Activated T-cell treated with anti-CD3 and anti-CD28 coated beads for 4 hours (primary cell): ENCODE measurements at places on chromosomes 16 and 17.

DNA sequence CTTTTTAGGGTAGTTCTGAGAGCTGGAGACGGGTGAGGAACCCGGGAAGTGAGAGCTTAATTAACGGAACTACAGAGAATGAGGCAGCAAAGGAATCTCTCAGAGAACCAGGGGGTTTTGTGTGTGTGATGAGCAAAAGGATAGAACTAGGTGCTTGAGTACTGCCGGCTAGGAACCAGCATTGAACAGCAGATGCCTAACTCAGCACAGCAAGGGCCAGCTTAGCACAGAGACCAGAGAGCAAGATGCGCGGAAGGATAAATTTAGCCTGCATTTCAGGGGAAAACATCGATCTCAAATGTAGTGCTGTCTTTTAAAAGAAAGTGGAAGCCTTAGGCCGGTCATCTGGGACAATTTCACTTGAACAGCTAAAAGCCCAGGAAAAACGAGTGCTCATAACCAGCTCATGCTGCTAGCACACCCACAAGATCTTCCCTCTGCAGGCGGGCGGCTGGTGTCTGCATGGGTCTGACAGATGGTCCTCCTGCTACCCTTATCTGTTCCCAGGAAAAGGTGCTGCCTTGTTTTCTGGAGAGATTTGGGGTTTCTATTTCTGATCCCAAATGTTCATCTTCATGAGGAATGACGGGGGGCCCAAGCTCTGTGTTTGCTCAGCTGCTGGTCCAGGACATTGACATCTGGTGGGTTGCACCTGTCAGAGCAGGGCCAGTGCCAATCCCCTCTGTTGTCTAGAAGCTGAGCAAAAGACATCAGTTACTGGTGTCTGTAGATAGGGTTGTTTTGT, 103.9 kb downstream of the SOCS1 start:
- DNase-seq: no peak

DNA sequence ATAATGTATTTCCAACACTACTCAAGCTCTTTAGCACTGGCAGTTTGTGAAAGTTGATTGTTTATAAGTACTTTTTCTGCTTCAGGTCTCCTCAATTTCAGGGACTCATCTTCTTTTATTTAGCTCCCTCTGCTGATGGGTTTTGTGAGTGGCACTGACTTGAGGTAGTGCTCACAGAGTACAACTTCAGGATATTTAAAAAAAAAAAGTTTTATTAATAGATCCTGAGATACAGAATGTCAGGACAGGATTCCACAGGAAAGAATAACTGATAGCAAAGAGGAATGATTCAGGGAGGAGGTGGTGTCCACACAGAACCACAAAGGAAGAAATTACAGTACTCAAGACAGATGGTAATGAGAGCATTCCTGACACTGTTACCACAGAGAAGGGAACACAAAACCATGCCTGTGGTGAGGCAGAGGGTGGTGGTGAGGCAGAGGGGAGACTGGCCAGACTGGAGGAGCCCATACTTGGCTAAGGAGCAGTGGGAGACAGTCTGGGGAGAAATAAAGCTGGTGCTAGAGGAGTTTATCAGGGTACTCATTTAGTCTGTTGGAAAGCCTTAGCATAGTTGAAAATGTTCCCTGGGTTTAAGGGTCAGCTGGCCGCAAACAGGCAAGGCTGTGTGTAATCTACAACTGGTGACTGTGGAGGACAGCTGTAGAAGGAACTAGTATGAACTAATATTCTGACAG, 63.7 kb downstream of the SPAG9 start:
- DNase-seq: no peak

DNA sequence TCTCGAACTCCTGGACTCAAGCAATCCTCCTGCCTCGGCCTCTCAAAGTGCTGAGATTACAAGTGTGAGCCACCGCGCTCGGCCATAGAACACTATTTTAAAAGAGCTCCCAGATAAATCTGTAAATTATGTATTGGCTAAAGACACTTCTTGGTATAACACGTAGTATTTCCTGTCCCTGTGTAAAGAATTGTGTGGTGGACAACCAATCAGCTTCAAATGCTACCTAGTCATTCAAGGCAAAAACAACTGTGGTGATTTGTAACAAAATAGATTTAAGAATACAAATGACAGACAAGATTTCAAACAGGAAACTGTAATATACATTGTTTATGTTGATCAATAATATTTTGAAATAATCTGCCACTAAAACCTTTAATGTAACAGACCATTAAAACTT, 14.6 kb downstream of the CRLF3 start:
- DNase-seq: no peak

DNA sequence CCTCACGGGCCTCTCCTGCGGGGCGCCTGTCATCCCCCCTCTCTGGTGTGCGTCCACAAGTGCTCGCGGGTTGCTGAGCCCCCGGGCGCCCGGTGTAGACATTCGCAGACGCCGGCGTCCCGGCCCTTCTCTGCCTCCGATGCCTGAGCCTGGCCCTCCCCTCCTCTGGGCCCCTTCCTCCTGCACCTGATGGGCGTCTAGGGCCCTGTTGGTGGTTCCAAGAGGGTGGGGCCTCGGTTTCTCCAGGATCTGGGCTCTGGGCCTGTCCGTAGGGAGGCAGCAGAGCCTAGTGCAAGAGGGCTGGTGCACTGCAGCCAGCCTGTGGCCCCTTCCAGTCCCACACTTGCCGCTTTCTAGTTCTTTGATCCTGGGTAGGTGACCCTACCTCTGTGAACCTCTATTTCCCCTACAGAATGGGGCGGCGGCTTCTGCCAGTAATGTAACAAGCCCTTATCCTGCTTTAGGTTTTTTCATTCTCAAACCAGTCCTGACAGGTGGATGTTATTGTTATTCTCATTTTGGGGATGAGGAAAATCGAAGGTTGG, 623 bp downstream of the E4F1 start:
- DNase-seq: peak; percentile 12

DNA sequence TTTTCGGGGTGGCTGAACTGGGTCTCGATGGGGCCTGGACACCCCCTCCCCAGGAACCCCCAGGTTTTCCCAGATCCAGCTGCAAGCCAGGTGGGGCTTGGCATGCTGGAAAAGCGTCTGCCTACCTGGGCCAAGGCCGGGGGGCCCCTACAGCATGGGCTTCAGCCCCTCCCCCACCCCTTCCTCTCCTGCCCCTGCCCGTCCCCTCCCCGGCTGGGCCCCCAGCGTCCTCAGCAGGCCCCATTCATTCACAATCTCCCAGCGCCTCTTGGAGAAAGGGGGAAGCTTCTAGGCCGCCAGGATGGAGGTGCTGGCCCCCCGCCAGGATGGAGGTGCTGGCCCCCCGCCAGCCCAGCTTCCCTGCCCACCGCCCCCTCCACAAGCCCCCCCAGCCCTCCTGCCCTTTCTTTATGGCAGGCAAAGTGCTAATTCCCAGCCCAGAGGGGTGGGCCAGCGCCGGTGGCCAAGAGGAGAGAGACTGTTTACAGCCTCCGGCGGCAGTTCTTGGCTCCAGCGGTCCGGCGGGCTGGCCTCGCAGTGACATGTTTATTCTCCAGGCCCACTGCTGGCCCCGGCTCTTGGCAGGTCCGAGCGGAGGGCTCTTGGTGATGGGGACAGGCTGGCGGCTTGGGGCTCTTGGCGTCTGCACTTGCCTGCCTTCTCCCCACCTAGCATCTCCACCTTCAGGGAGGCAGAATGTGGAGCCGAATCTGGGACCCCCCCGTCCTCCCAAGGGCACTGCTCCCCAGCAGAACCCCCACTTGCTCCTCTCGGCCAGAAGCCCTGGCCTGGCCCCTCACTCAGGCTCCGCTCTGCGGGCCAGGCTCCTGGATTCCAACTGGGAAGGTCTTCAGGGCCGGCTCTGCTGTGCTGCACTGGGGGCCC, 94.4 kb upstream of the CIBAR2 start:
- DNase-seq: no peak

DNA sequence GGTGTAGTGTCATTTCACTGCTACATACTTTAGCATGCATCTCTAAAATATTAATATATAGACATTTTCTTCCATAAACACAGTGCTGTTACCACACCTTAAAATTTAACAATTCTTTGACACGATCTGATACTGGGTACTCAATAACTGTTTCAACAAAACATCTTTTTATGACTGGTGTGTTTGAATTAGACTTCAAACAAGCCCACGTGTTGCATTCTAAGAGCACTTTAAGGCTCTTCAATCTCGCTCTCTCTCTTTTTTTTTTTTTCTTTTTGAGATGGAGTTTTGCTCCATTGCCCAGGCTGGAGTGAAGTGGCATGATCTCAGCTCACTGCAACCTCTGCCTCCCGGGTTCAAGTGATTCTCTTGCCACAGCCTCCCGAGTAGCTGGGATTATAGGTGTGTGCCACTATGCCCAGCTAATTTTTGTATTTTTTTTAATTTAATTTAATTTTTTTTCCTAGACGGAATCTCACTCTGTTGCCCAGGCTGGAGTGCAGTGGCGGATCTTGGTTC, 15.8 kb upstream of the SLC46A1 start:
- no peak for DNase-seq

DNA sequence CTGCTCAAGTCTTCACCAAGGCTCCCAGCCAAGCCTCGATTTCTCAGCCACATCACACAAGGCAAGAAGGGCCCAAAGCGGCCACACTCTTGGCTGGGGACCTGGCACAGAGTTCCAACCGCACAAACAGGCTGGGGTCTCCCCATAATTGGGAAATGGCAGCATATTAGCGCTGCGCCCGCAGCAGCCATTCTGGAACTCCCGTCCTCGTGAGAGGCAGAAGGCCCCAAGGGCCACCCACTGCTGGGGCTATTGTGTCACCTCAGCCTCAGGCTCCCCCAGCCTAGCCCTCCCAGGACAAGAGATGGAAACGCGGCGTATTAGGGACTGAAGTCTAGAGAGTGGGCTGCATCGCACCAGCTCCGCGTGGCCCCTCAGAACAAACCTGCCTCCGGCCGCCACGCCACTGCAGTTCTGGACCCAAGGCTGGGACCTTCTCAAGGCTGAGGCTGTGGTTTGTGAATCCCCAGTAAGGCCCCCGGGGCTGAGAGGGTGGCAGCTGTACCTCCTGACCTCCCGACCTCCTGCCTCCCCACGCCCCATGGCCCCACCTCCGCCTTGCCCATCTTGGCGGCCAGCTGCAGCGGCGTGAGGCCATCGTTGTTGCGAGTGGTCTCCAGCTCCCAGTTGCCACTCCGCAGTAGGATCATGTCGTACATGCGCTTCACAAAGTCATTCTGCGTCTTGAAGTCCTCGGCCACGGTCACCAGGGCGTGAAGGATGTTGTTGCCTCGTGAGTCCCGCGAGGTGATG, 25.3 kb downstream of the TRPV3 start:
- DNase-seq: no peak

GRCh38 chr16:78689028-78689427, 589.6 kb downstream of the WWOX start:
- no peak for DNase-seq

- DNase-seq: no peak
Measured at GRCh38 chr16:8888951-8889892, 7.1 kb downstream of the LITAFD start.

GRCh38 chr16:52367821-52368220, 179.1 kb downstream of the TOX3 start:
- DNase-seq: no peak

DNA sequence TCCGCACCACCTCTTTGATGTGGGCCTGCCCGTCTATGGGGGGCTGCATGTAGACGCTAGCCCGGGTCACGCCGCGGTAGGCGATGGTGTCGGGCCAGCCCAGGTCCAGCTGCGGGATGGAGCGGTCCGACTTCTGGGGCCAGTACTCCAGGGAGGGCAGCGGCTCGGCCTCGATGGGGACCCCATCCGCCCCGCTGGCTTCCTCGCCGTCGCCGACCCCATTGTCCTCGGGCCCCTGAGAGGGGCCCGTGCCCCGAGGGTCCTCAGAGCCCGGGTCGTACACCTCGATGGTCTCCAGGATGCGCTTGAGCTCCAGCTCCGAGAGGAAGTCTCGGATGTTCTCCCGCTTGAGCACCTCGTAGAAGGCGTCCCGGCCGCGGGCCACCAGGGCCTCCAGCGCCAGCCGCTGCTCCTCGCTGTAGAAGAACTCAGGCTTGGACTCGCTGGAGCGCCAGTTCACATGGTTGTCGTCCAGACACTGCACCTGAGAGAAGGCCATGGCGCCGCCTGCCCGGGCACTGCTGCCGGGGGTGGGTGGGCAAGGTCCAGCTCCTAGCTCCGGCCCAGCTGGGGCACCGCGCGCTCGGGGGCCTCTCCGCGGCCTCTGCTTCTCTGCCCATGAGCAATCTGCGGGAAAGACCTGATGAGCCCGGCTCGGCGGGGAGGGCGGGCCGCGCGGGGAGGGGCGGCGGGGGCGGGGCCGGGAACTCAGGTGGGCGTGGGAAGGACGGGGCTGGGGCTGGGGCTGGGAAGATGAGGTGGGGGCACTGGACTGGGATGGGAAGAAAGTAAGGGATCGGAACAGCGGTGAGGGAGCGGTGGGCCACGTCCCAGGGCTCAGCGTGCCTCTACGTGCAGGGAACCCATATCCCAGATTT, 782 bp downstream of the FAM83G start:
- peak; percentile 55 for DNase-seq

DNA sequence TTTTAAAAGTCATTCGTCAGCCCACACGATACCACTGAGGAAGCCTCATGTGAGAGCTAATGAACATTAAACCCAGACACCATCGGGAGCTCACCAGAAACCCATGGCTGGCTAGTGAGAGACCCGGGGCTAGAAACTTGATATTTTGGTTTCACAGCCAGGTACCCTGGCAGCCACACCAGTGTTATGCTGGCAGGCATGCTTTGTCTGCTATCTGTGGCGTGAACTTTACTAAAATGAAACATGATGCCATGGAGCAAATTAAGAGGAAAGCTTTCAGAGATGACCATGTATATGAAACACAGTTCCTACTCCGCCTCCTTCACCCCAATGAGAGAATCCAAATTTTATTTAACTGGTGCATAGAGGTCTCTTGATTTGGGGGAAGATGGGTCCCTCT, 291.2 kb downstream of the IRX3 start:
- no peak for DNase-seq

GRCh38 chr16:55390630-55391237, 66.7 kb downstream of the IRX6 start:
- no peak for DNase-seq

DNA sequence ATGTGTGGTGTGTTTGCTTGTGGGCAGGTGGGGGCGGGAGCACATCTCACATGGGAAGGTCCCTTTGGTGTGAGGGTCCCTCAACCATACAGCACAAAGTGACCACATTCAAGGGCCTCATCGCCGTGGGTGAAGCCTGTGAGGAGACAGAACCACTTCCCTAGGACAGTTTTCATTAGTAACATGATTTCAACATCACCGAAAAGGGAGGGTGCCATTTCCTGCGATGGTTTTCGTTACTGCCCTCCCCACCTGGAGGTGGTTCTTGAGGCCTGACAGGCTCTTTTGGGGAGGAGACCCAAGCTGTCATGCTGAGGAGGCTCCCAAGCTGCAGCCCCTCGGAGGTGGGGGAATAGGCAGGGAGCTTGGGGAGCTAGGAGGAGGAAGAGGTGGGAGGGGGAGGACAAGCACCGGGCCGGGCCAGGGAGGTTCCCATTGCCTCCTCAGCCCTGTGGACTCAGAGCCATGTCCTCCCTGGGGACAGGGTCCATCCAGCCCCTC, 9.5 kb downstream of the CD300LB start:
- no peak for DNase-seq

DNA sequence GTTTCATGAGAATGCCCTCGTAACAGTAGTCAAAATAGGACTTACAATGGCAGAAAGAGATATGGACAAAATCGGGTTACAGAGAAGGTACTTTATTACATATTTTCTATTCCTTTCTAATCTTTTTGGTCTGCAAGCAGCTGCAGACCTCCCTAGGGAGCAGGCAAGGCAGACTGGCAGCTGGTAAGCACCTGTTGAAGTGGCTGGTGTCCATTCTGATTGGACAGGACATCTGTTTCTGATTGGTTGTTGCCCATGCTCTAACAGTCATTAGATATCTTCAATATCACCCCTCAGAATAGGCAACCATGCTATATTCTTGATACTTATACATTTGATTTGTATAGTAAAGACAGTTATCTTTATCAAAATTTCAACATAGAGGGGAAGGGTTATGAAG, 606.3 kb downstream of the KCNJ2 start:
- no peak for DNase-seq
